ENCODE measurements at places on chromosomes 5 and 9. TPM values are rescaled to one million over a fixed set of nuclear protein-coding genes. Genes with fewer than 3 reads are reported as not detected.
A peak's percentile ranks its signal among the peaks of the same experiment; 100 is the strongest.

- no peaks in the 10 kb centered on the region for H3K4me1 ChIP-seq
- H3K27ac ChIP-seq = no peak overlapping the region
- DNase-seq = no peak
- H3K27me3 ChIP-seq = no peaks in the 10 kb centered on the region
- H3K36me3 ChIP-seq = no peaks in the 10 kb centered on the region
- no peak overlapping the region for H3K4me3 ChIP-seq
These were observed 82.0 kb downstream of the UGCG start for GRCh38 chr9:111978616-111979015.

- H3K27ac ChIP-seq = no peak overlapping the region
- no peaks in the 10 kb centered on the region for H3K4me1 ChIP-seq
- H3K4me3 ChIP-seq = no peak overlapping the region
- no peak for DNase-seq
These were observed 143.4 kb downstream of the FAM114A2 start for GRCh38 chr5:153895266-153895665.

DNA sequence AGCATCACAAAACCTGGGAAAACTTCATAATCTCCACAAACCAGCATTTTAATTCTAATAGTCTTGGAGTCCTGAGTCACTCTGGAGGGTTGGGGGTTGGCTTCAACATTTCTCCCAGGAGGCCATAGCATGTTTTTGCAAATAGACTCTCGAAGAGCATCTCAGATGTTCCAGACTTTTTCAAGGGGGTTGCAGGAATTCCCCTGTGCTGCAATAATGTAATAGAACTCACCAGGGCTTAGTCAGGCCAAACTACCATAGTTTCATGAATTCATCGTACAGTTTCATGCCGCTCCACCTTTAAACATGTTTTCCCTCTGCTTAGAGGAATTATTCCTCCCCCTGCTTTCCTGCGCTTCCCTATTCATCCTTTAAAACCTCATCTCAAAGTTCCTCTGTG is 499.5 kb upstream of the KLF4 start:
- H3K4me3 ChIP-seq = no peak overlapping the region
- no peaks in the 10 kb centered on the region for H3K4me1 ChIP-seq
- H3K36me3 ChIP-seq = no peaks in the 10 kb centered on the region
- DNase-seq = no peak

GRCh38 chr9:135605238-135605781 is 34.0 kb downstream of the GLT6D1 start:
- no peak for DNase-seq
- H3K27me3 ChIP-seq = no peaks in the 10 kb centered on the region
- no peaks in the 10 kb centered on the region for H3K36me3 ChIP-seq
- no peaks in the 10 kb centered on the region for H3K4me1 ChIP-seq
- no peak overlapping the region for H3K27ac ChIP-seq
- no peak overlapping the region for H3K4me3 ChIP-seq

DNA sequence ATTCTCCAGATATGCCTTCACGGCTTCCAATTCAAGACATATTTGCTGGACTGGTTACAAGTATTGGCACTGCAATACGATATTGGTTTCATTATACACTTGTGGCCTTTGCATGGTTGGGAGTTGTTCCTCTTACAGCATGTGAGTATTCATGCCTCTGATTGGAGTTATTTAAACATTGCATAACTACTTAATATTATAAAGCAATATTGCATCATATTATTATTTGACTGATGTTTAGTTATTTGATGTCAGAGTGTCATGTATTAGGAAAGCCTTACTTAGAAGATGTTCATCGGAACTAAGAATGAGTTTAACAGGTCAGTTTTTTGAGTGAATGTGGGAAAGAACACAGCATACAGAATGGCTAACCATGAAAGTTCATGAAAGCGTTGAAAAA is 28.3 kb downstream of the MARCHF6 start:
- H3K4me3 ChIP-seq = no peak overlapping the region
- DNase-seq = no peak
- no peaks in the 10 kb centered on the region for H3K27me3 ChIP-seq
- peaks cover 8% of the 10 kb centered on the region for H3K4me1 ChIP-seq
- H3K27ac ChIP-seq = no peak overlapping the region

GRCh38 chr5:123371575-123372179 is 51.5 kb downstream of the CEP120 start:
- H3K4me3 ChIP-seq = no peak overlapping the region
- no peak overlapping the region for H3K27ac ChIP-seq
- H3K36me3 ChIP-seq = peaks cover 45% of the 10 kb centered on the region
- no peaks in the 10 kb centered on the region for H3K27me3 ChIP-seq
- no peaks in the 10 kb centered on the region for H3K4me1 ChIP-seq

GRCh38 chr5:41809128-41809527 is 61.1 kb downstream of the OXCT1 start:
- no peaks in the 10 kb centered on the region for H3K4me1 ChIP-seq
- H3K36me3 ChIP-seq = no peaks in the 10 kb centered on the region
- DNase-seq = no peak
- H3K27me3 ChIP-seq = no peaks in the 10 kb centered on the region

DNA sequence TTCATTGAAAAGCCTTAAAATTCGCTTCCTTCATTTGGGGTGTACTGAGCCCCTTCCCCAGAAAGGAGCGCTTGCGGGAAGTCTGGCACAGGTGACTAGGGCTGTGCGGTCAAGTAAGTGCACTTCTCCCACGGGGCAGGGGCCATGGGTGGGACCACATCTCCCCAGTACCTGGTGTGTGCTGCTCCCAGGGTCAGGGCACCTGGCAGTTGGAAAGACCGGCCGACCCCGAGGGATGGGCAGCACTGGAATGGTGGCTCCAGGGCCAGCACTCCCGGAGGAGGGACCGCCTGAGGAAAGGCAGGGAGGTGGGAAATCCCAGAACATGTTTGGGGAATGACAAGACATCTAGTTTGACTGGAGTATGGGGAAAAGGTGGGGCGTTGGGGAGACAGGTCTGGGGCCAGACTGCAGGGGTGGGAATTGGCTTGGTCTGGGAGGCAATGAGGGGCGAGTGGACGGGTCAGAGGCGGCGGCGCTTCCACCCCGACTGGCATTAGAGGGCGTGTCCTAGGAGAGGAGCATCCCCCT is 727 bp upstream of the GLIPR2 start:
- peak overlapping the region; percentile 78 for H3K4me3 ChIP-seq
- no peak for DNase-seq
- H3K27ac ChIP-seq = peak overlapping the region; percentile 74
- peaks cover 43% of the 10 kb centered on the region for H3K4me1 ChIP-seq

GRCh38 chr9:18319918-18320445 is 154.0 kb upstream of the ADAMTSL1 start:
- H3K27me3 ChIP-seq = no peaks in the 10 kb centered on the region
- DNase-seq = no peak
- H3K4me1 ChIP-seq = no peaks in the 10 kb centered on the region
- H3K4me3 ChIP-seq = no peak overlapping the region

DNA sequence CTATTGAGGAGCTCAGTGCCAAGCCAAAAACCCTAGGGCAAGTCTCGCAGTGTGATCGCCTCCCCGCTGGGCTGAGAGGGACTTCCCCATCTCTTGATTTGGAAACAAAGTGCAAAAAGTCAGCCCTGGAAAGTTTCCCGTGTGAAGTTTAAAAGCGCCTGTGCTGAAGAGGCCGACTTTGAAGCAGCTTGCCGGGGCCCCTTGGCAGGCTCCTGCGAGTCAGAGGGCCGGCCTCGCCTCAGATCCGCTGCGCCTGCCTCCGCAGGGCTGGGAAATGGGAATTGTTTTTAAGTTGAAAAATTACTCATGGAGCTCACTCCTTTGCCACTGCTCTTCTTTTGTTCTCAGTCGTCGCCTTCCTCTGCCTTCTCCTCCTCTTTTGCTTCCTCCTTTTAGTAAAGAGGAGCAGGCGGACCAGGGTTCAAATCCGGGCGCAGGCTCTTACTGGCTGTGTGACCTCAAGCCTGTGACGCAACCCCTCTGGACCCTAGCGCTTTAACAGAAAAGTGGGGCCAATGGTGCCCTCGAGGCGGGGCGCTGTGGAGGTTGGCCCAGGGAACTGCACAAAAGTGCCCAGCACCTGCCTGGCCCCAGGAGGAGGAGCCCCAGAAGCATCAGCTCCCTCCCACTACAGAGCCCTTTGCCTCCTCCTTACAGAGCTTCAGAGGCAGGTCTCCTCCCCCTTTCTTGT is 14.7 kb upstream of the LHX2 start:
- H3K27ac ChIP-seq = no peak overlapping the region
- H3K4me3 ChIP-seq = no peak overlapping the region
- no peaks in the 10 kb centered on the region for H3K36me3 ChIP-seq
- peaks cover 21% of the 10 kb centered on the region for H3K27me3 ChIP-seq
- no peak for DNase-seq
- H3K4me1 ChIP-seq = peaks cover 27% of the 10 kb centered on the region

DNA sequence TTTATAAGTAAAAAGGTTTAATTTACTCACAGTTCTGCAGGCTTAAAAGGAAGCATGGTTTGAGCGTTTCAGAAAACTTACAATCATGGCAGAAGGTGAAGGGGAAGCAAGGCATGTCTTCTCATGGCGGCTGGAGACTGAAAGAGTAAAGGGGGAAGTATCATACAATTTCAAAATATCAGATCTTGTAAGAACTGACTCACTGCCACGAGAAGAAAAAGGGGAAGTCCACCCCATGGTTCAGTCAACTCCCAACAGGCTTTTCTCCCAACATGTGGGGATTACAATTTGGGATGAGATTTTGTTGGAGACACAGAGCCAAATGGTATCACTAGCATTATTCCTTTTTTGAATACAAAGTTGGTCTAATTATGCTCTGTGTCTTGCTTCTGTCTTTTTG is 627.9 kb upstream of the ST8SIA4 start:
- H3K27me3 ChIP-seq = no peaks in the 10 kb centered on the region
- no peak for DNase-seq
- H3K4me1 ChIP-seq = no peaks in the 10 kb centered on the region
- H3K4me3 ChIP-seq = no peak overlapping the region

- no peak overlapping the region for H3K27ac ChIP-seq
- H3K4me3 ChIP-seq = no peak overlapping the region
- peaks cover 40% of the 10 kb centered on the region for H3K4me1 ChIP-seq
- H3K27me3 ChIP-seq = no peaks in the 10 kb centered on the region
- H3K36me3 ChIP-seq = peaks cover 27% of the 10 kb centered on the region
These were observed 4.4 kb downstream of the EIF4EBP3 start for GRCh38 chr5:140551872-140552271.

DNA sequence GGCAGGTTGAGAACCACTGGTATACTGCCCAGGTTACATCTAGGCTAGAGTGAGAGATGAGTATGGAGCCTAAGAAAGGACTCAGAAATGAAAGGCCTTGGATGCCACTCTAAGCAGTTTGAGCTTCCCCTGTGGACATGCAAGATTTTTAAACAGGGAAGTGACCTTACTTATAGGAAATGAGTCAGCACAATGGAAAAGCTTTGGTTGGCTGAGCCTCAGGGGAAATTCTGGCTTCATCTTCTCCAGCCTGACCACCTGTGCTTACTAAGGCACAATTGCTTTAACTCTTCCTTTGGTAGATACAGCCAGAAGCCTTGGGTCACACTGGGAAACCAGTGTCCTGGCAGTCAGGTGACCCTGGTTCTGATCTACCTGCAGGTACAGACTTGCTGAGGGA is 380.2 kb upstream of the ZNF462 start:
- no peaks in the 10 kb centered on the region for H3K36me3 ChIP-seq
- H3K4me1 ChIP-seq = no peaks in the 10 kb centered on the region
- H3K4me3 ChIP-seq = no peak overlapping the region
- H3K27ac ChIP-seq = no peak overlapping the region
- no peaks in the 10 kb centered on the region for H3K27me3 ChIP-seq
- no peak for DNase-seq

DNA sequence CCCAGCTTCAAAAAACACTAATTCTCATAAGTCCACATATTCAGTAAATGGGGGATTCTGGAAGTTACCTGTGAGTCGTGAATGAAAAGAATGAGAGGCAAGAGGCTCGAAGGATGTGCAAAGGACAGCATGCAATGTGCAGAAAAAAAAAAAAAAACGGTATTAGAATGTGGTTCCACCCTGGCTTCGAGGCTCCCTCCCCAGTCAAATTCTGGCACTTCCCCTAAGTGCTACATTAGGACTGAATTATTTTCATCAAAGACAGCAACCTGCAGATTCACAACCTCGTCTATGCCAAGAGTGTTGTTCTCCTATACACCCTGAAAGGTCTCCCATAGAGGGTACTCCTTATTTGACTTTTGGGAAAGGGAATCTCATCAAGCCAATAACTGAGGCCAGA is 16.5 kb downstream of the CAPSL start:
- no peaks in the 10 kb centered on the region for H3K27me3 ChIP-seq
- peaks cover 14% of the 10 kb centered on the region for H3K4me1 ChIP-seq
- H3K36me3 ChIP-seq = no peaks in the 10 kb centered on the region

DNA sequence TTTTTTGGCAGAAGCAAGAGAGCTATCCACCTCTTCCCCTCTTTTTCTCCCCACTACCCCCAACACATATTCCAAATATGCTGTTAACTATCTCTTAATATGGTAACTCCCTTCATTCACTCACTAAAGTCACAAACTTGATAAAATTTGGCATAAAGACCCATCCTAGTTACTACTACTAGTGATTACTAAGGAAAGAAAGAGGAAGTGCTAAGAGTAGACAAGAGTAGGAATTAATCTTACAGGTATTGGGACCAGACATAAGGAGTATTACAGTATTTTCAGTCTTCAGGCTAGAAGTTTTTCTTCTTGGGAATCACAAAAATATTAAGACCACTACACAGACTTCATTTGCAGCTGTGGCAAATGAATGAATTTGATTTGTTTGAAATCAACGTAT is 2.2 kb downstream of the ADAMTS6 start:
- H3K36me3 ChIP-seq = no peaks in the 10 kb centered on the region
- no peaks in the 10 kb centered on the region for H3K27me3 ChIP-seq
- peaks cover 3% of the 10 kb centered on the region for H3K4me1 ChIP-seq
- DNase-seq = no peak
- H3K27ac ChIP-seq = no peak overlapping the region

DNA sequence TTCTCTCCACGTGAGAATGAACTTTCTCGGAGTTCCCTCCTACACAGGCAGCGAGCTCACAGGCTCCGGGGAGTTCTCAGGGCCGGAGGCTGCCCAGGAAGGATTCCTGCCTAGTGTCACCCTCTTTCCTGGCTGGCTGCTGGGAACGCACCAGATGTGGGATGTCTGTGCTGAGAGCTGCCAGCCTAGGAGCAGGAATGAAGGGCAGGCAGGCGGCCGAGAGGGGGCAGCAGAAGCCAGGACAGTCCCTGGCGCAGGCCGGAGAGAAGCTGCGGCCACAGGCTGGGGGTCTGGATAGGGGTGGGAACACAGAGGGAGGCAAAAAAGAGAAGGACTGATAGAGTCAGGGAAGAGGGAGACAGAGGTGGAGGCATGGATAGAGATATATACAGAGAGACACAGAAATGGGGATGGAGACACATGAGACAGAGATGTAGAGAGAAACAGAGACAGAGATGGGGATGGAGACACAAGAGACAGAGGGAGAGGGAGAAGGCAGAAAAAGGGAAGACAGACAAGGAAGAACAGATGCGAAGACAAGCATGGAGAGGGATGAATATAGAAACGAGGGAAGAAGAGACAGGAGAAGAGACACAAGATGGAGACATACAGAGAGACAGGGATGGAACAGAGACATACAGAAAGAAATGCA is 25.3 kb upstream of the ENHO start:
- H3K36me3 ChIP-seq = no peaks in the 10 kb centered on the region
- no peak overlapping the region for H3K4me3 ChIP-seq
- H3K27ac ChIP-seq = no peak overlapping the region
- H3K27me3 ChIP-seq = no peaks in the 10 kb centered on the region
- no peak for DNase-seq
- H3K4me1 ChIP-seq = no peaks in the 10 kb centered on the region

TXNDC8 gene
- not detected for polyA plus RNA-seq

GDNF gene
- polyA plus RNA-seq = not detected

PCDHGB6 gene
- polyA plus RNA-seq = 0.12 TPM

SOHLH1 gene
- not detected for polyA plus RNA-seq

ZFP2 gene
- polyA plus RNA-seq = 0.82 TPM
